NCI-H446 (cell line): ENCODE measurements at places on chromosomes 5 and 9.

- DNase-seq: no peak
These were observed 173.0 kb downstream of the OLFM1 start for GRCh38 chr9:135260221-135261180.

DNA sequence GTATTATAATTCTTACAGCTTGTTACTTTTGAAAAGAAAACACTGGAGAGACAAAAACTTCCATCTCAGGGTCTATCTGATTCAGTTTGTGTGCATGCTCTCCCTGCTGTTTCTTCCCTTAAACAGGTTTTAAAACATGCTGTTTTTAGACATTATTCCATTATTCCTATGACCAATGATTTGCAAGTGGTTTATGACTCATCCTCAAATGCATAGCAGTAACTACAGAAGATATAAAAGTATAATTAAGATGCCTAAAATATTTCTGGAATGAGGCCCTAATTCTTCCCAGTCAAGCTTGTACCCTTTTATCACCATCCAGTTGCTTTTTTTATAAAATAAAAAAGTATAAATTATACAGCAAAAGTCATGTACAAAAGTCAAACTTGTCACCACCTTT lies 3.7 kb downstream of the DTWD2 start:
- no peak for DNase-seq

GRCh38 chr5:39469176-39469575 lies 44.4 kb upstream of the DAB2 start:
- DNase-seq: no peak

- peak; percentile 3 for DNase-seq
These were observed 8.7 kb upstream of the TRPC7 start for GRCh38 chr5:136374003-136374402.

GRCh38 chr9:33143241-33143661 lies 23.9 kb downstream of the B4GALT1 start:
- no peak for DNase-seq

DNA sequence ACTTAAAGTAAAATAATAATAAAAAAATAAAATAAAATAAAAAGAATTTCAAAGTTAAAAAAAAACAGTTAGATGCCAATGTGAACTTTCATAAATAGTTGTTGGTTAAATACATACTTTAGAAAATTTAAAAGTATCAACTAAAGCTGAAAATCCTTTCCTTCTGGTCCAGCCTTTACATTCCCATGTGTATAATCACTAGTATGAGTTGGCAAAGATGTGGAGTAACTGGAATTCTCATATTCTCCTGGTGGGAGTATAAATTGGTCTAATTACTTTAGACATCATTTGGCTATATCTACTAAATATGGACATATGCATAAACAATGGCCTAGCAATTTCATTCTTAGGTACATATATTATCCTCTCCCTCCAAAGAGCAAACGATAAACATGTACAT lies 619.9 kb downstream of the PTPRD start:
- DNase-seq: no peak

DNA sequence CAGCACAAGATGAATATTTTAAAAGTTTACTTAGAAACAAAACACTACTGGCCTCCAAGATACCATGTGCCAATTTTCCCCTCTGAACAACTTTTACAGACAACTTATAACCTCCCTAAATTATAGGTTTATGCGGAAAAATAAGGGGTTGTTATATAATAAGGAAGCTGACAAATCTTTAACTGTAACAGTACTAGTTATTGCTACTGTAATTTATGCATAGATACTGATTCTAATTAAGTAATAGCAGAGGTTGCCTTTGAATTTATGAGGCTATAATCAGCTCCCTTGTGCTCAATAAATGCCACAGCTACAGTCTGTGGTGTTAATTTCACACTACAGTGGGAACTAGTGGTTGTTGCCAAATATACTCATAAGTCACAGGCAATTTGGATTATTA lies 291.3 kb upstream of the PCSK5 start:
- no peak for DNase-seq

DNA sequence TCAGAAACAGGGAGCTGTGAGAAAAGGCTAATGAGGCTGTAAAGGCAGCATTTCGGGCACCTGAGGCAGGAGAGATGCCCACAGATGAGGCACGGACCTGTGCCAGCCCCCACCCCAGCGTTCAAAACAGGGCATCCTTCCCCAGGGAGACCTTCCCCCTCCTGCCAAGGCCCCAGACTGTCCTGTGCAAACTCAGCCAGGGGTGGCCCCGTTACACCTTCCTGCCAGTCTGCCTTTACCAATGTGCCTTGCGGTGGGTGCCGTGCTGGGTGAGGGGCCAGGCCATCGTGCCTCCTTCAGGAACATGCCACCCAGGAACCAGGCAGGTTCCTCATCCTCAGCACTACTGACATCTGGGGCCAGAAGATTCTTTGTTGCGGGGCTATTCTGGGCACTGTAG lies 53.9 kb downstream of the AK8 start:
- DNase-seq: no peak

DNA sequence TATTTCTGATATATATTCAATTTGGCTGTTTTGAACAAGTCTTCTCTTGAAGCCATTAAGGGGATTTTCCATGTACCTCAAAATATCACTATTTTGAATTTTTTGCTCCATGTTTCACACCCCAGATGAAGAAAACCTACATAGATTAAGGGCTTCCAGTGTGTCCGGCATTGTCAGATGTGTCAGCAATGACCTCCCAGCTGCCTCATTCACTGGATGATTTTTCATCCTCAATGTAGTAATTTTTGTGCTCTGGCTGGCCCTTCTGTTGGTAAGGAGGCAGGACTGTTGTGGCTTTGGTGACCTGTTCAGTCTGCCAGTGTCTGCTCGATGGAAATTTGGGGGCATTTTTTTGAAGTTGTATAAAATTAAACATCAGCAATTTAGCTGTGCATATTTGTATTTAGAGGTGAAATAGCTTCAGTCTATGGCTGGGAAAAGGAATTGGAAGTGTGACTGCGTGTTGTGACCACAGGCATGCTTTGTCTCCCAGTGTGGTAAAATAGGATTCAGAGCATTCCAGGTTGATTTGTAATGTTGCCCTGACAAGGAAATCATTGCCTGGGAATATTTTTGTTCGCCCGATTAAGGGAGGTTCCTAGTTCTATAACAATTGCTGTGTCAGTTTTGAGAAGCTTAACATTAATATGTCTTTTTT lies 312.4 kb downstream of the ARHGEF28 start:
- DNase-seq: no peak

DNA sequence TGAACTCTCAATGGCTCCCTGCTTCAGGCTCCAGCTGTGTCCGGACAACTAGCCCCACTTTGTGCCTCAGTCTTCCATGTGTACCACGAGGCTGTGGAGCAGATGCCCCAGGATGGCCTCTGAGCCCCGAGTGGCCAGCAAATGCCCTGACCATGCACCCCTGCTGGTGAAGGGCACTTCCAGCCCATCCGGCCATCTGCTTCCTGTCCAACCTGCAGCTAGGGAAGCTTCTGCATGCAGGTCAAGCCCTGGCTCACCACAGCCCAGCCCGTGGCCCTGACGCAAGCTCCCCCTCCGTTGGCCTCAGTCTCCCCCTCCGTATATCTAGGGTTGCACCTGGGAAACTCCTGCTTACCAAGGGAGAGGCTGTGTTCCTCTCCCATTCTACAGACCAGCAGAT lies 4.8 kb downstream of the NINJ1 start:
- DNase-seq: no peak

GRCh38 chr5:23820765-23821471 lies 313.5 kb downstream of the PRDM9 start:
- peak; percentile 73 for DNase-seq
